ENCODE measurements at places on chromosomes 5 and 9.

GRCh38 chr9:120676767-120677402 lies 37.4 kb downstream of the MEGF9 start:
- DNase-seq = peak; percentile 90

- peak; percentile 87 for DNase-seq
Measured at GRCh38 chr9:21789541-21790037, 12.8 kb upstream of the MTAP start.

GRCh38 chr9:70061776-70062175 lies 18.1 kb downstream of the MAMDC2 start:
- no peak for DNase-seq

GRCh38 chr9:136316271-136316751 lies 11.0 kb upstream of the GPSM1 start:
- DNase-seq = no peak

DNA sequence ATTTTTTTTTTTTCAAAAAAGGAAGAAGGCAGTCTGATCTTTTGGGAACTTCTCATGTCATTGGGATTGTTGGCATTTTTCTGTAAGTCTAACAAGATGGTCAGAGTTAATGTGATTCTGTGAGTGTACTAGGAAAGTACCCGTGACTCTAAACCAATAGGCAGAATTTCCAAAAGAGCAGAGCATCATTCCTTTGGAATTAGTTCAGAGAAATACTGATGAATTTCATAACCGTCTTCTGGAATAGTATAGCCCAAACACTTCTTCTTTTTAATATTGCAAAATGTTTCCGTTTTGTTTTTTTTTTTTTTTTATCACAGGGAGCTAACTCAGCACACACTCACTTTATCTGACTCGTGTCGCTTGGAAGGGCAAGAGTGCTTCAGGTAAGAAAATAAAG lies 407.4 kb downstream of the DTWD2 start:
- no peak for DNase-seq

DNA sequence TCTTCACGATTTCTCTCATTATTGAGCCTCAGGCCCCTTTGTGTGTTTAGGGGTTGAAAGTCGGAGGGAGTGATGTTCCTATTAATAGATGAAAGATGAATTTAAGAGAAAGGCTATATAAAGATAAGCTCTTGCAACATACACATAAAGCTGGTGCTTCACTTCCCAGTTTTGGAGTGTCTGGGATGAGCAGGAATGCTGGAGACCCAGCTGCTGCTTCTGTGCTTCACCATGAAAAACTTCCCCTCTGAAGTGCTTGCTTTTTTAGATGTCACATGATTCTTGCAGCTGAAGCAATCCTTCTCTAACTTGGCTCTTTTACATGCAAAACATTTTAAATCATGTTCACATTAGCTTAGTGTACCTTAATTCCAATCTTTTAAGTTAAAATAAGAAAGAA lies 19.7 kb upstream of the SNCAIP start:
- no peak for DNase-seq

- no peak for DNase-seq
Measured at GRCh38 chr9:87682085-87682484, 43.8 kb upstream of the CTSL start.

- DNase-seq = no peak
Measured at GRCh38 chr9:93365427-93366118, 85.9 kb upstream of the FAM120A start.

DNA sequence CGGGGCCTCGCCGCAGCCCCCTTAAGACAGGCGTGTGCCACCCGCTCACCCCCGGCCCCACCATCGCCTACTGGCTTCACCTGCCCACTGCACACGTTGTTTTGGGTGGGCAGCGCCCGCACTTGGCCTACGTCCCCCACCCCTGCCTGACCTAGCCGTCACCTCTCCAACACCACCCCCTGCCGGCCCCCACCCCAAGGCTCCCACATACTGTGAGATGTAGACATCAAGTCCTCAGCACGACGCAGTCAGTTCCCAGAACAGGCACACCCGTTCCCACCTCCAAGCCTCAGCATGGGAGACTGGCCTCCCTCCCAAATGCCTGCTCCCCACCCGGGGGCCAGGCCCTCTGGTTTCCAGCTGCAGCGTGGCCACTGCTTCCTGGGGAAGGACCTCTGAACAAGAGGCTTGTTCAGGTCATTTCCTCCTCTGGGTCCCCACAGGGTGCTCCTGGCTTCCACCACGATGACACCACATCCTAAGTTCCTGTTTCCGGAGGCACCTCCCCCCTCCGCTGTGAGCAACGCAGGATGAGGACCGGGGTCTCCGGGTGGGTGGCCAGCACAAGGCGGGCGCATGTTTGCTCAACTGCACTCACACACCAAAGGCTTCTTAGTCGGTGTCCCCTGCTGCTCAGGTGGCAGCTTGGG lies 11.3 kb downstream of the DBN1 start:
- DNase-seq = peak; percentile 72

- DNase-seq = no peak
Measured at GRCh38 chr9:137243626-137244485, 2.8 kb downstream of the TUBB4B start.

DNA sequence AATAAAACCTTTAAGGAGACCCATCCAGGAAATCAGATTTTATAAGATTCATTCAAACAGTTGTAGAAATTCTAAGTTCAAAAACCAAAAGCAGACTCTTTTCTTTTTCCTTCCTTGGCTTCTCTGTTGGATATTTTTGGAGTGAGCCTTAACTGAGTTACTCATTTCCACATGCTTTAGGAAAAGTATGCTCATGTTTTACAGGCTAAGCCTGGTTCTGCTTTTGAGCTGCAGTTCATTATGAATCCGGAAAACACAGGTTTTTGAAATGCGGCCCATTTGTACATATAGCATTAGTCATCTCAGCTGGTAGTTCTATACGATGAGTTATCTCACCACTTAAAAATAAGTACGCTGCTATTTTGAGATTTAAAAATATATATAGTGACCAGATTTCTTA lies 156.6 kb upstream of the DMRT1 start:
- peak; percentile 33 for DNase-seq

GRCh38 chr5:108687595-108688200 lies 60.0 kb upstream of the FER start:
- no peak for DNase-seq

DNA sequence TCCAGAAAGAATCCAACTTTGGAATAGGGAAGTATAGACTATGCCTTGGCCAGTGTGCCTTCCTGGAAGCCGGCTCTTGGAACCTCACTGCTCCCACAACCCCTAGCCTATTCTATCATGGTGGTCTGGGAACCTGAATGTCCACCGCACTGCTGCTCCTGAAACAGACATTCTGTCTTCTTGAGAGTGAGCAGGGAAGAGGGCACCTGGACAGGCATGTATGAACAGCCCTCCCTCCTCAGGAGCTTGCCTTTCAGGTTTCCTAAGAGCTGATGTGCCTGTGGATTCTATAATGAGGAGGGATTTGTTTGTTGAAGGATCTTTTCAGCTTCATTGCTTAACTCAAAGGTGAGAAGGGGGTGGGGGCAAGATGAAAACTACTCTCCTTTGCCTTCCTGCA lies 55.1 kb upstream of the XPA start:
- no peak for DNase-seq

- DNase-seq = no peak
Measured at GRCh38 chr9:74321396-74321795, 175.7 kb upstream of the RORB start.

GRCh38 chr5:150530423-150530822 lies 22.5 kb downstream of the NDST1 start:
- no peak for DNase-seq

DNA sequence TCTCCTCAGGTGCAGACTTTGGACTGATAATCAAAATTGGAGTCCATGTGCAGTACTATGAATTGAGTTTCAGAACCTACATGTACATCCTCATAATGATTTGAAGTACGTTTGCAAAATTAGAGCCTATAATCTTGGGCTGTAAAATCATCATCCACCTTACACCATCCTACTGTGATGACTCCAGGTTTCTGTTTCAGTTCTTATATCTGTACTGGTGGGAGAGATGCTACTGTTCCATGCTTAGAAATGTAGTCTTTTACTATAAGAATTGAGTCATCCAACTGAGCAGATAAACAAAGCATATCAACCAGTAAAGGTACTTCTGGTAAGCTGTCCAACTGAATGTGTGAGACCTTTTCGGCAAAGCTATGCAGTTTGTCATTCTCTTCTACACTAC lies 586.3 kb upstream of the FAM174A start:
- DNase-seq = no peak

DNA sequence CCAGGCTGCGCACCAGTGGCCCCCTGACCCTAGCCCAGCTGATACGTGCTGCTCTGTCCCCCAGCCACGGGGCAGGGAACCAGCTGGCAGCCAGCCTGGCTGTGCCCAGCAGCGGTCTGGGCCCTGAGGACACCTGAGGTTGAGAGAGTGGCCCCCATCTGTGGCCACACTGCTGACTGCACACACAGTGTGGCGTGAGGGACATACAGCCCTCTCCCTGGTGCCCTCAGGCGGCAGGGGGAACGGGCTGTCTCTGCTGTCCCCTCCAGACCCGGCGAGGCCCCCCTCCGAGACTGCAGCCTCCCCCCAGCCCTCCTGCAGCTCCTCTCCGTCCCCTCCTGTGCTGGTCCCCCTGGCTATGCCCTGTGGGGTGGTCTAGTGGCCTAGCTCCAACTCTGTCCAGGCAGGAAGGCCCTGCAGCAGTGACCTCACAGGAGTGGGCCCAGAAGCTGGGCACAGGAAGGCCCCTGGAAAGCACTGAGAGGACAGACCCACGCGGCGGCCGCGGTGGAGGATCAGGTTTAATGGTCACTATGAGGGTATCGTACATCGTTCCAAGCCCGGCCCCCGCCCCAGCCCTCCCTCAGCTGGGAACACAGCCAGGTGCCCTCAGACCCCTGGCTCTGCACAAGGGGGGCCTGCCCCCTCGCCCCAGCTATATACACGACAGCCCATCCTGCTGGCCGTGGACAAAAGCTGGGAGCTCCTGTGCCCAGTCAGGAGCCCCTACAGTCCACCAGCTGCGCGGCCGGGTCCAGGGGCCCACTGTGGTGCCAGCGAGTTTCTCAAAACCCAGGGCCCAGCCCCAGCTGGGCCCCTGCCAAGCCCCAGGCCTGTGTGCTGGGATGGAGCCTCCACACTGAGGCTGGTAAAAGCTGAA lies 6.8 kb upstream of the ENTPD8 start:
- no peak for DNase-seq

- no peak for DNase-seq
Measured at GRCh38 chr5:167295681-167296005, 995.8 kb upstream of the WWC1 start.

- no peak for DNase-seq
Measured at GRCh38 chr9:130444565-130445221, at the start of gene ASS1. ASS1 (plus strand) TSS chr9:130444961; CDS start chr9:130452229, 7,268 bp downstream.

DNA sequence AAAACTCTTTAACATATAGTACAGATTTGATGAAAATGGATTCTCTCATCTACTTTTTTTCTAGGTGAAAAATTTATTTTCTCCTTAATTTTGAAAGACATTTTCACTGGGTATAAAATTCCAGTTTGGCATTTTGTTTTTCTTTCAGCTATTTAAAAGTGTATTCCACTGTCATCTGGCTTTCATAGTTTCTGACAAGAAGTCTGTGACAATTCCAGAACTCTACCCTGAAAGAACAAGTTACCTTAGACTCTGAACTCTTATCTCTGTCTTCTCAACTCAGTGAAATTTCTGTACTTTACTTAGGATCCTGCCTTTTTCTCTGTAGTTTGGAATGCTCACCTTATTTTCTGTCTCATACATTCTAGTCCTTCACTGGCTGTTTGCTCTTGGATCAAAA lies 161.7 kb downstream of the RANBP17 start:
- DNase-seq = no peak

- DNase-seq = no peak
Measured at GRCh38 chr9:93010056-93010455, 48.4 kb upstream of the SUSD3 start.

DNA sequence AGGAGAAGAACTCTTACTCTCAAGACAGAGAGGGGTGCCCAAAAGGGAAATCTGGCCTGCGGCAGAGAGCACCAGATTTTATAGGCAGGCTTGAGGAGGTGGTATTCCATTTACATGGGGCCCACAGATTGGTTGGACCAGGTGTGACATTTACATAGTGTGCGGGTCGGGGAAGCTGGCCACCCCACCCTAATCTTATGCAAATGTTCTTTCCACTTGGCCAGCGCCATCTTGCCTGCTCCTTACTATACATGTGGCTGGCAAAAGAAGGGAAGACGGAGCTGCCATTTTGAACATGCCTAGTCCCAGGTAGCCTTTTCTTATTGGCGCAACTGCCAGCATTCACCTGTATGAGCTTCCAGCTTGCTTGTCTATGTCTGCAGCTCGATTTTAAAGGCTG lies 34.8 kb downstream of the PLEKHG4B start:
- no peak for DNase-seq

DNA sequence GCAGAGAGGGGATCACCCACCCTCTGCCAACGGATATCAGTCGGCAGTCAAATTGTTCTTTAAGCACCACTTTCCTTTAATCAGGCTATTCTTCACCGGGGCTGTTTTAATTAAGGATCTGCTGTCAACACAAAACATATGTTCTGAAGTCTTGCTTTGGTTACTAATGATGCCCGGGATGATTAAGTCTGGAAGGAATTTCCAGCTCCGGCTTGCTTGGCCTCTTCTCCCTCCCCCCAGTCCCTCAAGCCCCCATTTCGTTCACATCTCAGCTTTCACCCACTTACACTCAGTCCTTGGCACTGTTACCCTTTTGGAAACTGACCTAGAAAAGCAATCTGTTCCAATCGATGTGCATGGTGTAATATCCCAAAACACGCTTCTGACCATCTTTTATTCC lies 74.7 kb downstream of the MSX2 start:
- DNase-seq = no peak

DNA sequence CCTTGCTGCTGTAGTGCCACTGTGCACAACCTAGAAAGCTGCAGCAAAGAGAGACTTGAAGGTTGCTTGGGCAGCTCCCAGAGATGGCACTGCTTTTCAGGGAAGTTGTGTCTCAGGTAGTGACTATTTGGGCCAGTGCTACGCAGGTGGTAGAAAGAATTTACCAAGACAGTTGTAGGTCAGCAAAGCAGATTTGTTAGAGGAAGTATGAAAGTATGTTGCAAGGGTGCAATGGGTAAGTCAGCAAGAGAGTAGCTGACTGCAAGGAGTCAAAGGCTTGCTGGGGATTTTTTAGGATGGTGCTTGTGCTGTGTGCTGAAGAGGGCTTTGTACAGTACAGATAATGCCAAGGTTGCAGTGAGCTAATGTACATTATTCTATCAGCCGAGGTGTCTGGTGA lies 33.5 kb upstream of the SPARC start:
- DNase-seq = peak; percentile 69

DNA sequence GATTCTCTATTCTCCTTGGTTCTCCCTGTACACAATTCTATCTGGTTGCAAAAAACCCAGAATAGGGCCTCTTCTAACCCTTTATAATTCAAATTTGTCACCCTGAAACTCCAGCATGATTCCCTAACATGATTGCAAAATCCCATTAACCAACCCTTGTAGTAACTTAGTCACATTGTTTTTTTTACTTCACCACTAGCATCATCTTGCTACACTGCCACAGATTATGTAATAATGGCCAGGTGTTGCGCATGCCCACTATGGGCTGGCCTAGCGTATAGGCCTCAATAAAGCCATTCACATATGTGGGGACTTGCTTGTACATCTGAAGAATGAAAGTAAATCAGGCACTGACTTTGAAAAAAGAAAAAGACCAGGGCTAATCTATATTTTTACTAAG lies 25.7 kb downstream of the FAM170A start:
- DNase-seq = peak; percentile 93

Measured in AML-193 (cell line).